Tibial nerve (tissue), 4 donors: ENCODE measurements at places on chromosomes 11 and 22. TPM values are rescaled to one million over a fixed set of nuclear protein-coding genes. Genes with fewer than 3 reads are reported as not detected.

The KRTAP5-10 gene
- total RNA-seq: not detected

The SYNGR1 gene
- total RNA-seq: 21.1 TPM

The SCN4B gene
- total RNA-seq: 0.90 TPM

The CHRNA10 gene
- 0.42 TPM for total RNA-seq

The CTSW gene
- total RNA-seq: 3.1 TPM

The PANX3 gene
- not detected for total RNA-seq

The SF3A1 gene
- 91.3 TPM for total RNA-seq

The MUC5B gene
- under 0.01 TPM for total RNA-seq

The POU2AF2 gene
- total RNA-seq: 1.5 TPM

The IL10RA gene
- total RNA-seq: 18.4 TPM

GRCh38 chr11:2951231-2952110 lies 22.3 kb upstream of the PHLDA2 start:
- no peak for DNase-seq

DNA sequence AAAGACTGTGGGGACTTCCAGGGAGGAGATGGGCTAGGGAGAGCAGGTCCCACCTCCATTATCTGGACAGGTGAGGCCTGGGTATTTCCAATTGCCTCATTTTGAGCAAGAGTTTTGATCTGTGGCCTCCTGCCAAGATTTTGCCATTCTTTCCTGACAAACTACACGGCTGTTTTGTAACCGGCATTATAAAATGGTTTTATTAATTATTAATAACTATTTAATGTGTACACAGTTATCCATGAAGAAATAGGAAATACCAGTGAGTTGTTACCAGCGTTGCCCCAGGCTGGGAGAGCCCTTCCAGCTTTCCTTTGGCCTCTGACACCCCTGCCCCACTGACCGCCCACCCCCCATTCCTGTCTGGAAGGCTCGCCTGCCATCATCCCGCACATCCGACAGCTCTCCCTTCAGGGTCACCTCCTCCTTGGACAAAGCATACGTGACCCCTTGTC lies 14.9 kb upstream of the SEC14L3 start:
- no peak for DNase-seq

DNA sequence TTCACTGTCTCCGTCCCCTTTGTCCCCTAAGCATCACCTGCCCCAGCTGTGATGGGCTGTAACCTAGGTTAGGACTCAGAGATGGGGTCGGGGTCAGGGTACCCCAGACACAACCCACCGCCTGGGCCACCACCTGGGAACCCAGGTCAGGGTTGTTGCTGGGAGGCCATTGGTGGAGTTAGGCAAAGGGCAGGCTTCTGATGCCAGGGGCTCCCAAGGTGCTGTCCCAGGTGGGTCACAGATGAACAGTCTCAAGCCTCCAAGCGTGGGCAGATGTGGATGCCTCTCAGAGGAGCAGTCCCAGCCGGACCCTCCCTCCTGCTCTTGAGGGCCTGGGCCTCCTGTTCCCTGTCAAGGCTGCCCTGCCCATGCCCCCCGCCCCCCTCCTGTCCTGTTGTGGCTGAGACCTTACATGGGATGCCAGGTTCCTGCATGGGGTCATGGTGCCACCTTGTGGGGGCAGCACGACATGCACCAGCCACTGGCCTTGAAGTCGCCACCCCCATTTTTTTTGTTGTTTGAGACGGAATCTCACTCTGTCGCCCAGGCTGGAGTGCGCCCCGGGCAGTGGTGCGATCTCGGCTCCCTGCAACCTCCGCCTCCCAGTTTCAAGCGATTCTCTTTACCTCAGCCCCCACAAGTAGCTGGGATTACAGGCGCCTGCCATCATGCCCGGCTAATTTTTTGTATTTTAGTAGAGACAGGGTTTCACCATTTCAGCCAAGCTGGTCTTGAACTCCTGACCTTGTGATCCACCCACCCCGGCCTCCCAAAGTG lies 12.1 kb downstream of the GATD1 start:
- no peak for DNase-seq

DNA sequence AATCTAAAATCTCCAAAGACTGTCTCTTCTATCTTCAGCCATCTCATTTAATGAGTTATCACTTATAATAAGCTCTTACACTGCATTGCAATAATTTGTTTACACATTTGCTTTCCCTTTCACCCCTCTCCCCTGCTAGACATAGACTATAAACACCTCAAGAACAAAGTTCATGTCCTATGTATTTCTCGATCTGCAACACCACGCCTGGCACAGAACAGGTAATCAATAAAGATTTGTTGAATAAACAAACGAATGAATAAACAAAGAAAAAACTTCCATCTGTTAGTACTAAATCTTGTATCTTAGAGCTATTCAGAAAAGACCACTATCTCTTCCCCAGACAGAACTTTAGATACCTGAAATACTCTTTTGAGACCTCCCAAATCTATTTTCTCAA lies 77.6 kb downstream of the PAK1 start:
- DNase-seq: no peak

DNA sequence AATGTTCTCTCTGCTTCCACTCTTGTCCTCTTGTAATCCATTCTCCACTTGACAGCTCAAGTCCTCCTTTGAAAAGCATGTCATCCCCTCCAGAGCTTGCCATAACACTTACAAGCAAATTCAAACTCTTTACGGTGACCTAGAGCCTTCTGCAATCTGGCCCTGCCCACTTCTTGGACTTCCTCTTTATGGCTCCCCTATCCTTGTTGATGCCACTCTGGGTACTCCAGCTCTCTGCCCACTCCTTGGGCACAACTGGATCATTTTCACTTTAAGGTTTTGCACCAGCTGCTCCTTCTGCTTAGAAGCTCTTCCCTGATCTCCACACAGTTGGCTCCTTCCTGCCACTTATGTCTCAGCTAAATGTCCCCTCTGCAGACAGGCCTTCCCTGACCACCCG lies 217.9 kb downstream of the DSCAML1 start:
- DNase-seq: no peak

- no peak for DNase-seq
Observed at GRCh38 chr11:11992257-11993212, 15.9 kb downstream of the DKK3 start.

GRCh38 chr11:120134106-120134930 lies 3.6 kb downstream of the TRIM29 start:
- peak; percentile 8 for DNase-seq

DNA sequence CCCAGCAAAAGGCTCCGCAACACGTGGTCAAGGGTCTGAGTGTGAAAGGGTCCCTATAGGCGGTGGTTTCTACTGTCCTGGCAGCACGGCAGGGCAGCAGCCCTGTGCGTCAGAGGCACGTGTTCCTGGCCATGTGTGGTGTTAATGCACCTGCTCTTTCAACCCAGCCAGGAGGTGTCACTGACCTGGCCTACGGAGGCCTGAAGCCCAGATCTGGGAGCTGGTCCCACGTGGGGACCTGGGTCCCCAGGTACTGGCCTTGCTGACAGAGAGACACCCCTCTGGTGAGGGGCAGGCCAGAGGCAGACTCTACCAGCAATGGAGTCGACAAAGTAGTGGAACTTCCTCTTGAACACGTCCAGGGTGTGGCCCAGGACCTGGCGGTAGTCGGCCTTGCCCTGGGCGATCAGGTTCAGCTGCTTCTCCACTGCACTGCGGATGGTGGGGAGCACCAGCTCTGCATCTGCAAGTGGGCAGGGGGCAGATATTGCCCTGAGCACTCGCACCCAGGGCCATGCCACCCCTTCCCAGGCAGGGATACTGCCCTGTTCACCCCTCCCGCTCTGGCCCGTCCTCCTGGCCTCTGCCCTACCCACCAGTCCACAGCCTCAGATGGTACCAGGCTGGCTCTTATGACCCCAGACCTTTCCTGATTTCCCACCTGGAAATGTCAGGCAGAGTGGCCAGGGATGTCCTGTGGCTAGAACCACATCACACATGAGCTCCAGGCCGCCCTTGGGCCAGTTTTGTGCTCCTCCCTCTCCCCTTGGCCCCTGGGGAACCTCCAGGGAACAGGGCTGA lies 6.8 kb upstream of the PPM1F start:
- no peak for DNase-seq

DNA sequence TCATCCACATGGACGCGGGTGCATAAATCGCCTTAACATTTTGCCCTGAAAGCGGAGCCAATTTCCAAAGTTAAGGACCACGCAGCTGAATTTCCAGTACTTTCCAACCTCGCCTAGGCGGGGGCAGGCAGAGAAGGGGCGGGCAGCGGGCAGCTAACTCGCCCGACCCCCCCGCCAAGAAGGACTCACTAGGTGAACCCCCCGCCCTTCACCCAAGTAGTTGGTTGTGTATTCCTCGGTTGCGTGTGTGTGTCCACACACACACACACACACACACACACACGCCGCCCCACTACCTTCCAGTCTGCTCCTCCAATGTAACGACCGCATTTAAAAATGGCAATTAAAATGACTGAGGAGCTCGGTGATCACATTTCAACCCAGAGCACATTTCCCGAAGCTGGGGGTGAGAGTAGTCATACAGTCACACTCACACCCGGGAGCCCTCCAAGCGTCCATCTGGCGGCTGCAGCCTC lies 1.4 kb downstream of the TENM4 start:
- no peak for DNase-seq

- no peak for DNase-seq
Observed at GRCh38 chr11:62547691-62548281, 1.2 kb upstream of the AHNAK start.

DNA sequence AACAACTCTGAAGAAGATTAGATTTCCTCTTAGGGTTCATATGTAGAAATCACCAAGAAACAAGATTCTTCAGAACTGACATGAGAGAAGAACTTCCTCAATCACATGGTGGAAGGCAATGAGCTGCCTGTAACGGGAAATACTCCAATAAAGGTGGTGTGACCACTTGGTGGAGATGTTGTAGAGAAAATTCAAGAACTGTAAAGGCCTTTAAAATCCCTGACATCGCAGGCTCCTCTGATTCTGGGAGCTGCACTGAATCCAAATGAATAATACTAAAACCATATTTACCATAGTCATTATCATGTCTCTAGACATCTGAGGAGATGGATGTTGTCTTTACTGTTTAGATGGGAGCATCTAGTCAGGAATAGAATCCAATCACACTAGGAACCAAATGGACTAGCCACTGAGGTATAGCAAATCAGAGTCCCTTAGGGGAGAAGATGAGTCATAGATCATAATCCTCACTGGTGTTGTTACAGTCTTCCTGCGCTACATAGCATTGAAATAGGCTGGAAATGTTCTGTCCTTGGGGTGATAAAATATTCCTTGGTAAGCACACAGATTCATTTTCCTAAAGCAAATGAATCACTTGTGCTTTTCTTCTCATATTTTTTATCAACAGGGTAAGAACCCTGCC lies 321.6 kb upstream of the TENM4 start:
- DNase-seq: no peak

DNA sequence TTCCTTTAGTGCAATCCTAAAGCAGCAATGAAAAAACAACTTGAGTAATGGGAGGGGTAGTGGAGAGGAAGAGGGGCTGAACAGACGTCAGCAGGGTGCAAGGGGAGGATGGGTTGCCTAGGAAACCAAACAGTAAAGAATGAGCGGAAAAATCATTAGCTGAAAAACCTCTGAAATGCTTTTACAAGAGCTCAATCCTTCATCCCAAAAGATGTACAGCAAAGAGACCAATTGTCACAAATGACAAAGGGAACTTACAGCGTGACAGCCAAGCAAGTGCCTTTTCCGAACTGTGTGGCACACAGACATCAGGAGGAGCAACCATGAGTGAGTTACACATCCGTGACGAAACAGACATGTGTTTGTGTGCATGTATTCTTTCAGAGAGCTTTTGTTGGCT lies 104.6 kb downstream of the SIK3 start:
- no peak for DNase-seq

DNA sequence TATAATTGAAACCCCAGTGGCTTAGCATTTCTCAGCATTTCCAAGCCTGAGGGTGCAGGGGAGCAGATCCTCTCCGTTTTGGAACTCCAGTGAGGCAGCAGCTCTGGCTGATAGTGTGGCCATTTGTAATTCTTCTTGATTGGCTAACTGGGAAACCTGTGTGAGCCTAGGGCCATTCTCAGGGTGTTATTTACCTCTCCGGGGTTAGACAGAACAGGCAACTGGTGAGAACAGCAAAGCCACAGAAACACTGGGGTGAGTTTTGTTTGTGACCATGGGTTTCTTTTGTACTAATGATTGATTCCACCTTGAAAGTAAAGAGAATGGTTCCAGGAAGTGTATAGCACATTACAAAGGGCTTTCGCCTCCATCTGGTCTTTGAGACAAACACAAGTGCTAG lies 2.4 kb upstream of the OR4X2 start:
- DNase-seq: no peak

DNA sequence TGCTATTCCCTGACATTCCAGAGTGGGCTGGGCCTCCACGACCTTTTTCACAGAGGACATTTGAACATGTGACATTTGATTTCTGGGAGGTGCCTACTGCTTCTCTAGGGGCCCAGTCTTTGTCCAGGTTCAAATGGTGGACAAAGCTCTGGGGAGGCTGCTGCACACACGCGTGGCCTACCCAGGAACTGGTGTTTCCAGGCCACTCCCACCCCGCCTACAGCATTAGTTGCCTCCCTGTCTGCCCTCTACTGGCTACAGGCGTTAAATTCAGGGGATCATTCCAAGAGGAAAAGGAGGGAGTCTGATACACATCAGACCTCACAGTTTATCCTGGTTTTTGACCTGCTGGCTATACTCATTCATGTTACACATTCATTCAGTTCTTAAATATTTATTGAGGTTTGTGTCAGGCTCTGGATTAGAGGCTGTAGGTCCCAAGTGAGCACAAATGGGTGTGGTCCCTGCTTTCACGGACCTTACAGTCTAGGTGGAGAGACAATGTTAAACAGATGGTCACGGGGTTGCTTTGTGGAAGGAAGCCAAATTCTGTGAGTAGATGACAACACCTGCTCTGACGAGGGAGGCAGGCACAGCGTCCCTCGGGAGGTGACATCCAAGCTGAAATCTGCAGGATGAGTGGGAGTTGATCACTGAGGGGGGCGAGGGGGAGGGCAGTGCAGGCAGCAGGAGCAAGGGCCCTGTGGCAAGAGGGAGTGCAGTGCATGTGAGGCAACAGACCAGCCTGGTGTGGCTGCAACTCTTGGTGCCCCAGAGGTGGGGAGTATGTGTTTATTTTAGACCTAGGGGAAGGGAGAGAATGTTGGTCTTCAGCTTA lies 11.8 kb downstream of the TUB start:
- DNase-seq: peak; percentile 69

GRCh38 chr11:124977006-124977405 lies 23.0 kb downstream of the CCDC15 start:
- DNase-seq: no peak

GRCh38 chr11:34204396-34205279 lies 99.2 kb downstream of the NAT10 start:
- DNase-seq: no peak

- DNase-seq: no peak
Observed at GRCh38 chr22:17217179-17217578, 2.1 kb downstream of the ADA2 start.
